ENCODE measurements at places on chromosomes 1 and 21.

DNA sequence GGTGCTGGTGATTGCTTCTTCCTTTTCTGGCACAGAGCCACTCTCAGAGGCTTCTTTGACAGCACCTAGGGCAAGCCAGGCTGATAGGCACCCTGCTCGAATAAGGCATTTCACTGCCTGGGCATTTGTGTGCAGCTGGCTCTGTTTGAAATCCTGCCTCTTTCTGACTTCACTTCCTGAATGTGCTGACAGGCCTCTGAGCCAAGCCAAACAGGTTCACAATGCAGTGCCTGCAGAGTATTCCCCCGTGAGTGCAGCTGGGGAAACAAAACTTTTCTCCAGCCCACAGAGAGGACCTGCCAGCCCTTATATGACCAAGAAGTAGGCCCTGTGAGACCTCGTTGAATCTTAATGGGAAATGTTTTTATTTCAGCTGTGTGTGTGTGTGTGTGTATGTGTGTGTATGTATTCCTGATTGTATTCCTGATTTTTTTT, 10.4 kb downstream of the JUN start:
- DNase-seq: peak; percentile 88

- no peak for DNase-seq
Observed at GRCh38 chr1:21469581-21469980, 29.6 kb downstream of the NBPF3 start.

DNA sequence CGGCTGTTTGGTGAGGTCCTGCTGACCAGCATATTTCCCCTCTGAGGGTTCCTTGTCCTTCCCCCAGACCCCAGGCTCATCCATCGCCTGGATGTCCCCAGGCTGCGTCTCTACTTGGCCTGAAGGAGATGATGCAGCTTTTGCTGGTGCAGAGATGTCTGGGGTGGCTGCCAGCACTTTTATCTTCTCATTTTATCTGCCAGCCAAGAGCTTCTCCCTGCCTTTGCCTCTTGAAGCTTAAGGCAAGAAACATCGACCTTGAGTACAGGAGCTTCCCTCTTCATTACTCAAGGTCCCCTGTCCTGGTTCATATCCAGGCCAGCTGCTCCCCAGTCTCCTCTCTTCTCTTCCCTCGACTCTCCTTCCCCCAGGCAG, 9.2 kb upstream of the H6PD start:
- DNase-seq: no peak

DNA sequence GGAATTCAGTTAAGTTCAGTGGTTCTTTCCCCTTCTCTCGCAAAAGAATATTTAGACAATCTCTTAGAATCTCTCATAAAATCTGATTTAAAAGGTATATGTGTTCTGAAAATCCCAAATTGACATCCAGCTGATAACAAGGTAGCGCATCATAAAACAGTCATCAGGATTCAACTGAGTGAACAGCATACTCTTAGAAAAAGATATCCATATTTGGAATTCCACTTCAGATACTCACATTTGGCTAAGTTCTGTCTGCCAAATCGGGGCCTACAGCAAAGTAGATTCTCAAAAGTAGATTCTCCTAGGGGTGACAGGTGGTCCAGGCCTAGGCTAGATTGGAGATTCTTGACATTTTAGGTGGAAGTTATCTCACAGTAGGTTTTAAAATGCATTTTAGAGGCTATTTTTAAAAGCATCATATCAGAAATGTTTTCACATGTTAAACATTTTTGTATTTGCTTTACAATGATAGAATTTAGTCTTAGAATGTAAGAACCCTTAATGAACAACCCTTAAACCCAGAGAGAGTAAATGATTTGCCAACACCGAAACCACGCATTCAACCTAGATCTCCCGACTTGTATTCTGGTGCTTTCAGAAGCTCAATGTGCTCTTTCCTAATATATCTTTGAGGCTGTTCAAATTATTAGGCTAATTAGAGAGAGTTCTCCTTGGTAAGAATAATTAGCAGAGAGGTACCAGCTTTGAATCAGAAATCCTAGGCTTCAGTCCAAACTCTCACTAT, 318.9 kb downstream of the LMO4 start:
- no peak for DNase-seq

GRCh38 chr1:200405264-200405663, 4.6 kb downstream of the ZNF281 start:
- no peak for DNase-seq

DNA sequence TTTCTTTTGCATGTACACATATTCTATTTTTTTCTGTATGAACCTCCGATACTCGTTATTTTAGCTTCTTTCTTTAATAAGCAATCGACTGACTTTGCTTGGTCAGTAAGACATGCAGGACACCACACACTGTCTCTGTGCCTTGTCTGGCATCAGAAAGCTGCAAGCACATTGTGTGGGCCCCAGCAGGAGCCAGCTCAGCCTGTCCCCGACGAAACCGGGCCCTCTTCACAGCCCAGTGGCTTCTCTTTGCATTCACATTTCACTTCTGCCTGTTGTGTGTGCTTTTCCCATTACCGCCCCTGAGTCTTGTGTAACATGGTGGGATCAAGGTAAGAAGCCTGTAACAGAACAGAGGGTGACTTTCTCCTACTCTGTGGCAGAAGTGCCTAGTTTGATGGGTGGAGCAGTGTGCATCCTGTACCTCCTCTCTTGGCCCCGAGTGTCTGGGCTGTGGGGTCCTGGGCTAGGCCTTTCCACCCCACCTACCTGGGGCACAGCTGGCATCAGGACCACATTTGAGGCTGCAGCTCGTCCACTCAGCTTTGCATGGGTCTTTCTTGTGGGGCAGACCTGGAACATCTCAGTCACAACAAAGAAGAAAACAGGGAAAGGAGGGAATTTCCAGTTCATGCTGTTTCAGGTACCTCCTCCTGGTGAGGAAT, 118.9 kb upstream of the COL6A1 start:
- DNase-seq: no peak

DNA sequence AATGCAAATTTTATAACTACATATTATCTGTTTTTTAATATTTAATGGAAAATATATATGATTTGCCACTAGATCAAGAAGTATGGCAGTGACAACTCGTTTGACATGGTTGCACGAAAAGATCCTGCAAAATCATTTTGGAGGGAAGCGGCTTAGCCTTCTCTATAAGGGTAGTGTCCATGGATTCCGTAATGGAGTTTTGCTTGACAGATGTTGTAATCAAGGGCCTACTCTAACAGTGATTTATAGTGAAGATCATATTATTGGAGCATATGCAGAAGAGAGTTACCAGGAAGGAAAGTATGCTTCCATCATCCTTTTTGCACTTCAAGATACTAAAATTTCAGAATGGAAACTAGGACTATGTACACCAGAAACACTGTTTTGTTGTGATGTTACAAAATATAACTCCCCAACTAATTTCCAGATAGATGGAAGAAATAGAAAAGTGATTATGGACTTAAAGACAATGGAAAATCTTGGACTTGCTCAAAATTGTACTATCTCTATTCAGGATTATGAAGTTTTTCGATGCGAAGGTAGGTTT, 556 bp downstream of the IFI44 start:
- DNase-seq: no peak

GRCh38 chr1:2508751-2509150, 17.6 kb downstream of the PANK4 start:
- DNase-seq: no peak

- DNase-seq: no peak
Observed at GRCh38 chr1:15236321-15236721, 10.7 kb upstream of the FHAD1 start.

- no peak for DNase-seq
Observed at GRCh38 chr1:205629751-205630150, 2.1 kb downstream of the ELK4 start.

- peak; percentile 82 for DNase-seq
Observed at GRCh38 chr1:198934901-198935305, 296.1 kb downstream of the PTPRC start.

DNA sequence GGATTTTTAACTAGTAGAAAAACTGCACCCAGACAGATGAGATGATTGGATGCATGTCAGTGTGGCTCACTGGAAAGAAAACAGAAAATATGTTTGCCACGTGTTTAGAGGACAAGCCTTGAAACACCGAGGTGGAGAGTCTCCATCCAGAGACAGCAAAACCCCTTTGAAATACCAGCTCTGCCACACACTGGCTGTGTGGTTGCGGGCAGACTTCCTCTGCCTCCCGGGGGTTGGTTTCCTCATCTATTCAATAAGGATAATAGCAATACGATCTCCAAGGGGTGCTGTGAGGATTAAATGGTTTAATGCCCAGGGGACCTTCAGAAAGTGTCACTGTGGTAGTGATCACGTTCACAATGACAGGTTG, 67.2 kb upstream of the PARP1 start:
- peak; percentile 43 for DNase-seq

DNA sequence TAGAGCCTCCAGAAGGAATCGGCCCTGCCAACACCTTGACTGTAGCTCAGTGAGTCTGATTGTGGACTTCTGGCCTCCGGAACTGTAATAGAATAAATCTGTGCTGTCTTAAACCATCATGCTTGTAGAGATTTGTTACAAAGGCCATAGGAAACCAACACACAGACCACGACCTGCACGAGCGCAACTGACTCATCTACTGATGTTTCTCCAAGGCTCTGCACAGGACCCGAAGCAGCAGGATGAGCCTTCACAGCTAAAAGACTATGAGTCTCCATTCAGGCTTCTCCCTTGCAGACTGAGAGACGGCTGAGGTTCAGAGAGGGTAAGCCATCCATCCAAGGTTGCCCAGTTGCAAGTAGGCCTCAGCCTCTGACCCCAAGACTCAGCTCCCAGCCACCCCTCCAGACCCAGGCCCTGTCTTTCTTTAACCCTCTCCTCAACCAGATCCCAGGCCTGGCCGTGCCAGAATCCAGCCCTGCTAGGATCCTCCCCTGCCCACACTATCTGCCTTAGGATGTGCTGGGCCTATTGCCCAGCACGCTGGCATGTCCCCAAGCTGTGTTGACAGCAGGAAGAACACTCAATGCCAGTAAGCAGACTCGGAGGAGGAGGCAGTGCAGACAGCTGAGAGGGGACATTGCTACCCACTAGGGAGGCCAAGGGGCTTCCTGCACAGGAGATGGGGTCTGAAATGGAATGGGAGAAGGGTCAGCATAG, 109.0 kb downstream of the HMGB4 start:
- DNase-seq: no peak

DNA sequence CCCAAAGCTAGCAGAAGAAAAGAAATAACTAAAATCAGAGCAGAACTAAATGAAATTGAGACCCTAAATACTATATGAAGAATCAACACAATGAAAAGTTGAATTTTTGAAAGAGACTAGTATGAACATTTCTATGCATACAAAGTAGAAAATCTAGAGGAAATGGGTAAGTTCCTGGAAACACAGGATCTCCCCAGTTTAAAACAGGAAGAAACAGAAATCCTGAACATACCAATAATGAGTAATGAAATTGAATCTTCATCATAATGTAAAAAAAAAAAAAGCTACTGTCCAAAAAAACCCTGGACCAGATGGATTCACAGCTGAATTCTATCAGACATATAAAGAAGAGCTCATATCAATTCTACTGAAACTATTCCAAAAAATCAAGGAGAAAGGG, 233.5 kb downstream of the PLPP3 start:
- DNase-seq: no peak

DNA sequence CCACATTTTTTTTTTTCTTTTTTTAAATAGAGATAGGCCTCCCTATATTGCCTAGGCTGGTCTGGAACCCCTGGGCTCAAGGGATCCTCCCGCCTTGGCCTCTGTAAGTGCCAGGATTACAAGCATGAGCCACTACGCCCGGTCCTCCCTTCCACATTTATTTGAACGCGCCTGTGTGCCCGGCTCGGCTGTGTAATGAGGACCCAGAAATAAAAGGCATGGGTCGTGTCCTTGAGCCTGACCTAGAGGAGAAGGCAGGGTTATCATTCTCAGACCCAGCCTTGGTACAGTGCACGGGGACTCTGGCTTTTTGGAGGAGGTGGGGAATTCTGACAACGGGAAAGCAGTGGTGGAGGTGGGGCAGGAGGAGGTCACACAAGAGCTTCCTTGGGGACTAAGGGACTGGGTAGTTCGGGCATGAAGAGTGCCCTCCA, 841 bp downstream of the CENPF start:
- DNase-seq: no peak

- DNase-seq: no peak
Observed at GRCh38 chr1:149936170-149936991, at the start of gene MTMR11. Gene MTMR11 (minus strand): TSS chr1:149936879. CDS start chr1:149936647, 232 bp downstream.

DNA sequence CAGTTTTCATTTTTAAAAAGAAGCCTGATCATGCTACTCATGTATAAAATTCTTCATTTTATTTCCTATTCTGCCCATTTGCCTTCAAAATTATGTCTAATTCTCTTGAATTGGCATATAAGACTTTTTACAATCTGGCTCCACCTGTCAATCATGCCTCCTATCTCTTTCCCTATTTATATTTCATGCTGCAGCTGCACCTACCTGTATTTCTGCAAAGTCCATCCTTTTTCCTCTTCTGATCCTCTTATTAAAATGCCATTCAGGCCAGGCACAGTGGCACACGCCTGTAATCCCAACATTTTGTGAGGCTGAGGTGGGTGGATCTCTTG, 30.6 kb upstream of the UAP1 start:
- DNase-seq: no peak

GRCh38 chr1:160206036-160206389, 829 bp downstream of the PEA15 start:
- peak; percentile 34 for DNase-seq

DNA sequence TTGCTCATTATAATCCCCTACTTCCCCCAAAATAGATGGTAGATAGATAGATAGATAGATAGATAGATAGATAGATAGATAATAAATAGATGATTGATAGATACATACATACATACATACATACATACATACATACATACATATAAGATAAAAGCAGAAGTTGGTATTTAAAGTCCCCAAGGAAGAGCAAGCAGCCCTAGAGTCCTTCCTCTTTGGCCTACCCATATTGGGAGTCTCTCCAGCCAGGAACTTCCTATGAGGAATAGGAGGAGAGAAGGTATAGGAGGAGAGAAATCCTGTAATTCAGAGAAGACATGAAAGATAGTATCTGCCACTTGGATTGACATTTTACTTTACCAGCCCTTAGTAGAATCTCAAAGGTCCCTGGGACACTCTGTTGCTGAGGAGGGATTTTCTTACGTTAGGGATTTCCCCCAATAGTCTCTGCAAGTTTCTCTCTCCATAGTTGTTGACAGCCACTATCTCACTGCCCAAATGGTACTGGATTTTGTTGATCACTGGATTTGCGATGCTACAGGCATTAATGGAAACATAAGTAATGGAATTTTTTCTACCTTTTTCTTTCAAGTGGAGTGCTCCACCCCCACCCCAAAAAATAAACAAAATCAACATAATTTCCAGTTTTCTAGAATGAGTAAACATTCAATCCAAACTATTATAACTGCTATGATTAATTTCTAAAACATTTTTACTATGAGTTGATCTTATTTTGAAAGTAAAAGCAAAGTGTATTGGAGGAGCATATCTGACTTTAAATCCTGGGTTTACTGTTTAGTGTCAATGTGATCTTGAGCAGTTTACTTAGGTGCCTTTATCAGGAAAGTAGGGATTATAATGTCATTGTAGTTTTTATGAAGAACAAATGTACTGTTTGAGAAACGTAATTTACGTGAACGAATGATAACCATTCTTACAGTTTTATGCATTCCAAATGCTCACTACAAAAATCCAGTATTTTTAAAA, 93.2 kb upstream of the TNFSF4 start:
- DNase-seq: no peak

GRCh38 chr1:232333419-232333767, 296.5 kb downstream of the SIPA1L2 start:
- DNase-seq: no peak
